ENCODE measurements at places on chromosomes 13 and 19.

GRCh38 chr13:50460358-50460757 lies 383.1 kb downstream of the DLEU7 start:
- no peak for DNase-seq

- DNase-seq = peak; percentile 42
Measured at GRCh38 chr19:52248241-52248640, 21.1 kb upstream of the ZNF766 start.

DNA sequence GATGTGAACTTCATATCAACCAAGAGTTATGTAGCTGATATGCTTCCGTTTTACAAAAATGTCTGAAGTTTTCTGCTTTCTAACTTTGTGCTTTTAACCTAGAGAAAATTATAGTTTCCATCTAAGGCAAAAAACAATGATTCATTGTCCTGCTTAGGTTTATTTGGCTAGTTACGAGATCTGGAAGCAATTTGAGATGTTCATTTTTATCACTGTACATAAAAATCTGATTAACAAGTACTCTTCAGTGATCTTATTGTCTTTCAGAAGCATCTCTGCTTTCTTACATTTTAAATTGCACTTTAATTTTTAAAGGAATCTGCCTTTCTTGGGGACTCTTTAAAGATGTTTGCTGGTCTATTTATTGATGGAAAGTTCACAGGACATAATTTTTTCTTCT lies 188.1 kb downstream of the RFC3 start:
- DNase-seq = no peak

GRCh38 chr13:33828431-33829129 lies 10.6 kb downstream of the RFC3 start:
- no peak for DNase-seq

DNA sequence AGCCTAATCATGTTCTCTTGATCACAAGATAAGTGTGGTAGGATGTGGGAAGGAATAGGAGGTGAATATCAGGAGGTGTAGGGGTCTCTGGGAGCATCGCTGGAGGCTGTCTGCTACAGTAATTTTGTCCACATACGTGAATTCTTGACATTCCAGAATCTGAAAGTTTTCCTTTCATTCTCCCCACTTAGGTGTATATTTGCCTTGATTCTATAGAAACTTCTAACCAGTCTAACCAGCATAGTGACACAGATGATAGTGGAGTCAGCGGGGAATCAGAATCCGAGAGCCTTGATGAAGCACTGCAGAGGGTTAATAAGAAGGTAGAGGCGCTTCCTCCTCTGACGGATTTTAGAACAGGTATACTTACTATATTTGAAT lies 106.4 kb downstream of the RNF17 start:
- DNase-seq = no peak

DNA sequence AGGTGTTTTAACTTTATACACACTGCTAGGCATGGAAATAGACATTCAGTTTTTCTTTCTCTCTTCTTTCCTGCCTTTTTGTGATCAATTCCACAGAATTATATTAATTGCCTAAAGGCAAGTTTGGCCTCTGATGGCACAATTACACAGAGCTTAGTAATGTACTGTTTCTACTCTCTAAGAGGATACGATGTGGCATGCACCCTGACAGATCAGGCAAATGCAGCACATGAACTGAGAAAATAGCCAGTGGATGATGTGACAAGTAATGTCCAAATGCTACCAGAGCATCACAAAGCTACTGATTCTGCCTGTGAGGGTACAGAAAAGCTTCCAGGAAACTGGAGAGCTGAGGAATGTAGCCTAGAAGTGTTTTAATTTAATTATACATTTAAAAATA lies 233.8 kb upstream of the PRR20A start:
- DNase-seq = no peak

DNA sequence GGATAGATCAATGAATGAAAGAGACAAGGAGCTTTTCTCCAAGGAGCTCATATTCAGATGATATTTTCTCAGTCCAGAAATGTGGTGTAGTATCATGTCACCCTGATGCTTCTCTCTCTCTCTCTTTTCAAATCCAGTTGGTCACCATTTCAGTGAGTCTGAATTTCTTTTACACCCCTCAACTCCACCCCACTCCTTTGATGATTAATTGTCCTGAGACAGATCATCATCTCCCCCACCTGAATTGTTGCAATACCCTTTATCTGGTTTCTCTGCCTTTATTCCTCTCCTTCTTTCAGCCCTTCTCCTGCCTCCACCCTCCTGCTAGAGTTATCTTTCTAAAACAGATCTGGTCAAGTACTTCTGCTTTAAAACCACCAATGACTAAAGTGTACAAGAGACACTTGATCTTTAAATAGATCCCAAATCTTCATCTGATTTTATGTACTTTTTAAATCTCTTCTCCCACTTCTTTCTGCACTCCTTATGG lies 299.8 kb downstream of the KLF5 start:
- DNase-seq = no peak

GRCh38 chr19:51246164-51246552 lies 4.7 kb upstream of the SIGLECL1 start:
- DNase-seq = no peak

DNA sequence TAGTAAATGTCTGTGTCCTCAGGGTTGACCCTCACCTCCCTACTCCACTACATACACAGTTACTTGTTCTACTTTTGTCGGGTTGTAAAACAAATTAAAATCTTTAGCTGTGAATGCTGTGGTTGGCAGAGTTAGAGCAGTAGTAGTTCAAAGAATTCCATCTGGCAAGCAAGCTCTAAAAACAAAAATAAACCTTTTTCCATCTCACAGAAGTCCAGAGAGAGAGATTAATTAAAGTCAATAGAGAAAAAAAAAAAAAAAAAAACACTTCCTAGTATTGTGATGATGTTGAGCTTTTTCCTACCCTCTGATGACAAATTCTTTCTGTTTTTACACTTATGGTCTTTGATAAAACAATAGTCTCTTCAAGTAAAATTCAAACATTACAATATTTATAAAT lies 338.4 kb downstream of the PCDH17 start:
- DNase-seq = no peak

GRCh38 chr19:44847144-44848035 lies 1.3 kb downstream of the NECTIN2 start:
- DNase-seq = no peak

DNA sequence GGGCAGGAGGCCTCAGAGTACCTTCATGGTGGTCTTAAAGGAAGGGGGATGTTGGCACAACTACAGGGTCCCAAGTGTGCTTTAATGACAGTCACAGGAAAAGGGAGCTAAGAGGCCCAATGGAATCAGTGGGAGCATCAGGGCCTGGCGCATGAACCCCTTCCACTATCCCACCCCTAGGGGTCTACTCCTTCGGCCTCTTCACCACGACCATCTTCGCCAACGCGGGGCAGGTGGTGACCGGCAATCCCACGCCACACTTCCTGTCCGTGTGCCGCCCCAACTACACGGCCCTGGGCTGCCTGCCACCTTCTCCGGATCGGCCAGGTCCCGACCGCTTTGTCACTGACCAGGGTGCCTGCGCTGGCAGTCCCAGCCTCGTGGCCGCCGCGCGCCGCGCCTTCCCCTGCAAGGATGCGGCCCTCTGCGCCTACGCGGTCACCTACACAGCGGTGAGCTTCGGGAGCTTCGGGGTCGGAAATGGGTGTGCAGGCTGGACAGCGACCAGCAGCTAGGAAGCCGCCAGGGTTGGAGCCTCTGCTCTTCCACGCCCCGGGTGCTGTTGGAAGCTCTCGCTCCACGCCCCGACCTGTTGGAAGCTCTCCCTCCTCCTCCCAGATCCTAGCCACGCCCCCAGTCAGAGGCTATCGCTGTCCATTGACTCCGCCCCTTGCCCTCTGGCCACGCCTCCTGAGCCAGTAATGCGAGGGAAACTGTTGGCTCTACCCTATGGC lies 6.0 kb downstream of the PLPPR2 start:
- DNase-seq = no peak

GRCh38 chr13:101127741-101128353 lies 288.5 kb downstream of the NALCN start:
- DNase-seq = no peak

DNA sequence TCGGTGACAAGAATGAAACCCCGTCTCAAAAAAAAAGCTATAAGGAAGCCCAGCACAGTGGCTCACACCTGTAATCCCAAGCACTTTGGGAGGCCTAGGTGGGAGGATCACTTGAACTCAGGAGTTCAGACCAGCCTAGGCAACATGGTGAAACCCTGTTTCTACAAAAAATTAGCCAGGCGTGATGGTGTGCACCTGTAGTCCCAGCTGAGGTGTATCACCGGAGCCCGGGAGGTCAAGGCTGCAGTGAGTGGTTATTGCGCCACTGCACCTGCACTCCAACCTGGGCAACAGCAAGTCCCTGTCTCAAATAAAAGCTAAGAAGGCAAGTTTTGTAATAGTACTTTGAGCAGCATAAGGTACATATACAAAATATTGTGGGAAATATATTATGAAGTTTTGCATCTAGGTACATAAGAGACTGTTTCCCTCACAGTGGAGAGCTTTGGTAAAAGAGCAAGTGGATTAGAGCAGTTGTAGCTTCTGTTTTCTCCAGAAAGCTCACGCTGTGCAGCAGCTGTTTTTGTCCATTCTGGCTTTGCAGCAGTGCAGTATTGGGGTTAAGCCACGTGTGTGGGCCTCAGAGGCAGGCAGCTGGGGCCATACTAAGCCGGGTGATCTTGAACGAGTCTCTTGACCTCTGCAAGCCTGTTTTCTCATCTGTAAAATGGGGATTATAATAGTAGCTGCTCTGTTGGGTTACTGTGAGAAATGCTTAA lies 35.4 kb downstream of the ARHGAP35 start:
- no peak for DNase-seq

DNA sequence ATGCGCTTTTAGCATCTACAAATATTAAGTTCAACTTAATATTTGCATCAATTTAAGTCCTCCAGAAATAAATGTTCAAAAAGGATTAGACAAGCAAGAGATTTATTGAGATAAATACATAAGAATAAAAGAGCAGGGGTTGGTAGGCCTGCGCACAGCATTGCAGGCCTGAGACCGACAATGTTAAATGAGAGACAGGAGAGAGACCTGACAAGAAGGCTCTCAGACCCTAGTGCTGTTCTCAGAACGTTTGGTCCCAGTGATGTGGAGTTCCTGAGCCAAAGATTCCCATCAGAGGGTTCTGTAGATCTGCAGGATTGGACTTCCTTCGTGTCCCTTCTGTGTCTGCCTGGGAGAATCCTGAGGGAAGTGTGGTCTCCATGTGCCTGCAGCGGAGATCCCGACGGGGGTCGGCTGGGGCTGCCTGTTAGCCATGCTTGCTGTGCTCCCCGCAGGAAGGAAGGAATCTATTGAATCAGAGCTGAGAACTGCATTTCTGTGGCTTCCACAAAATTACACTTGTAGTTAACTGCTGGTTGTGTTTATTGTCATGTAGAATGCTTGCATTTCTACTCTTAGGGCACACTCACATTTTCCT lies 369.9 kb upstream of the SLC10A2 start:
- DNase-seq = no peak

DNA sequence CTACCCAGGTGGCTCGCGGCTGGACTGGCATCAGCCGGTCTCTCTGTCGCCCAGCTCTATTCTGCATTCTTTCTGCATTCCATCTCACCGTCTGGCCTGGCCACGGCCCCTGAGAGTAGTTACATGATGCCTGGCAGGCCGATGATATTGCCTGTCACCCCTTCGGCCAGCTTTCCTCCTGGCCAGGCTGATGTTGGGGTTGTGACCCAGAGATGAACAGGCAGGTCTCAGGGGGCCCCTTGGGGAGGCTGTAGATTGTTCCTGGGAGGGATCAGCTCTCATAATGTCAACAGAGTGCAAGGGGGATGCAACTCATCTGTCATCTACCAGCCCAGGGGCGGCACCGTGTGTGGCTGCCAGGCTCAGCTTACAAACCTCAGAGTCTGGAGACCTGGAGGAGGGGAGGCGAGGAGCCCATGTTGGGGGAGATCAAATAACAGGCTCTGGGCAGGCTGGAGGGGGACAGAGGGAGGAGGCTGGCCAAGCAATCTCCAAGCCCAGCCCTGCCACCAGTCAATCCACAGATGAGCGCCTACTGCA lies 13.6 kb upstream of the FBXO17 start:
- DNase-seq = no peak

DNA sequence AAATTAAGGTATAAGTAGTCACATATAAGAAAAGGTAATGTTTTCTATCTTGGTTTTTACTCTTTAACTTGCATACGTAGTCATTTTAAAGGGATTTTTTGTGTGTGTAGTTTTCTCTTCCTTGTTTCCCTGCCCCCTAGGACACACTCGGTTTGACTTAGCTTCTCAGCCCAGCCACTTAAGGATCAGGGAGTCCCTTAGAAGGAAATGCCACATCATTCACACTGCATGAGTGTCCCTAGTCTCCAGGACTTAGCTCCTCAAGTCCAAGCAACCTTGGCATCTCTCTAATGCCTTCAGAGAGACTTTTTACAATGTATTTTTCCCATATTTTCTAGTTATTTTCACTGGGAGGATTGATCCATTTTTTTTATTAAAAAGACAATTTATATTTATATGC lies 1407.7 kb downstream of the EFNB2 start:
- no peak for DNase-seq

- DNase-seq = no peak
Measured at GRCh38 chr13:44969551-44970484, 19.5 kb downstream of the NUFIP1 start.

- DNase-seq = no peak
Measured at GRCh38 chr19:13016628-13017305, 21.5 kb downstream of the NFIX start.

GRCh38 chr19:46689358-46689757 lies 27.6 kb downstream of the PRKD2 start:
- no peak for DNase-seq

DNA sequence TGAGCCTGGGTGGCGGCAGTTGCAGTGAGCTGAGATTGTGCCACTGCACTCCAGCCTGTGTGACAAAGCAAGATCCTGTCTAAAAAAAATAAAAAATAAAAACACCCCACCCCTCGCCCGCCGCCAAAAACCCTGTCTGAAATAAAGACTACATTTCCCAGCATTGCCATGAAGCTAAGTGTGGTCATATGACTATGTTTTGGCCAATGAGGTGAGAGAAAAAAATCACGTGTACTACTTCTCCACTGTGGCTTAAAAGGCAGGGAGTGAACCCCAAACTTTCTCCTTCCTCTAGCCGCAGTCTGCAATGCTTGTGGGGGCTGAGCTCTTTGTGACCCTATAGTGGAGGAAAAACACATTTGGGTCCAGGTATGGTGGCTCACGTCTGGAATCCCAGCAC lies 54.9 kb downstream of the COLGALT1 start:
- DNase-seq = no peak

All from activated CD8-positive, alpha-beta memory T cell treated with anti-CD3 and anti-CD28 coated beads for 1 hour (primary cell).